Activated CD8-positive, alpha-beta memory T cell treated with anti-CD3 and anti-CD28 coated beads for 24 hours (primary cell): ENCODE measurements at places on chromosomes 16 and 17.
A peak's percentile ranks its signal among the peaks of the same experiment; 100 is the strongest.

DNA sequence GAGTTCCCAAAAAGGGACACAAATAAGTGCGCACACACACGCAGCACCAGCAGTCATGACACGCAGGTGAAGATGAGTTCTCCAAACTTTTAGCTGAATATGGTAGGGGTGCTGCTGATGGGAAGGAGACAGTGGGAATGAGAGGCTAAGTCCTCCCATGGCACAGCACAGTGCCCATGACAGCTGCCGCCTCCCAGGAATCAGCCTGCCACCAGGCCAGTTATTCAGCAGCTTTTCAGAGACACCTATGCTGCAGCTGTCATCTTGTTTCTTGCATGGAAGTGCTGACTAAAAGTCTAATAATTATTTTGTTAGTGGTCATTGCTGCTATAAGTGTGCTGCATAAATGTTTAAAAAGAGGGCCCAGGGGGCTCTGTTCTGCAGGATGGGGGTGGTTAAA, 12.2 kb downstream of the WFIKKN2 start:
- no peak for DNase-seq

DNA sequence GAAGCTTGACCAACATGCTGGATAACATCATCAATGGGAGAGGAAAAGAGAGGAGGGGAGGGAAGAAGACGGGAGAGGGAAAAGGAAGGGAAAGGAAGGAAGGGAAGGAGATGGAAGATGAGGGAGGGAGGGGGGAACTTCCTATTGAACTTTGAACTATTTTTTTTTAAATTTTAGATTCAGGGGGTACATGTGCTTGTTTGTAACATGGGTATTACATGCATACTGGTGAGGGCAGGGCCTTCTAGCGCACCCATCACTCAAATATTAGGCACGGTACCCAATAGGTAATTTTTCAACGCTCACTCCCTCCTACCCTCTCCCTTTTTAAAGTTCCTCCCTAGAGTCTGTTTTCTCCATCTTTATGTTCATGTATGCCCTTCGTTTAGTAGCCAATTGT, 383.2 kb upstream of the XYLT1 start:
- DNase-seq = no peak

DNA sequence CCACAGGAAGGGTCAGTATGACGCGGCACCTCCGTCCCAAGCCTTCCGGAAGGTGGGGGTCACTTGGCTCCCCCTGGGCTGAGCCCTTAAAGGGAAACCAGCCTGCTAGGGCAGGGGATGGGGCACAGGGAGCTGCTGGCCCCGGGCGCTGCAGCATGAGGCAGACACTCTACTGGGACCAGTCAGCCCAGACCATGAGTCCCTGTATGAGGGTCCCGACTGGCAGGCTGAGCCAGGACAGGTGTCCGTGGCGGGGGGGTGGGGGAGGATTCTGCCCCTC, 43.4 kb upstream of the ZC3H18 start:
- no peak for DNase-seq

- no peak for DNase-seq
These were observed 15.6 kb downstream of the QPRT start for GRCh38 chr16:29694384-29695195.

DNA sequence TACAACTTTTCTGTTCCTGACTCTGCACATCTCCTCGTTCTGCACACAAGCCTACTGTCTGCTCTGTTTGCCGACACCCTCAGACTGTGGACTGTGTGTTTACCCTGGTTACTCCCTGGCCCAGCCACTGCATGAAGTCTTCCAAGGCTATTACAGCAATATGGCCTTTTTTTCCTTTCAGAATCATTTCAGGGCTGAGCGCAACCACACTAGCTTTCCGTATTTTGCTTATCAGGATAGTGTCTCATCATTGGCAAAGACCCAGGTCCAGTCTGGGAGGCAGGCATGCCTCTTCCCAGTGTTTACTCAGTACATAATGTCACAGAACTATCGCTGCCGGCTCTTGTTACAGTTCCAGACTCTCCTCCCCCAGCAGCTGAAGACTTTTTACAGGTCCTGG, 10.1 kb downstream of the DNAH9 start:
- no peak for DNase-seq

- no peak for DNase-seq
These were observed 80.9 kb upstream of the CBX4 start for GRCh38 chr17:79919862-79920720.

GRCh38 chr17:55190748-55191147, 74.0 kb upstream of the HLF start:
- DNase-seq = no peak

GRCh38 chr17:19338031-19338990, 24.2 kb downstream of the B9D1 start:
- peak; percentile 78 for DNase-seq

GRCh38 chr16:64217789-64218535, 903.9 kb downstream of the CDH11 start:
- DNase-seq = no peak

- no peak for DNase-seq
These were observed 34.4 kb downstream of the CPD start for GRCh38 chr17:30413109-30413508.

DNA sequence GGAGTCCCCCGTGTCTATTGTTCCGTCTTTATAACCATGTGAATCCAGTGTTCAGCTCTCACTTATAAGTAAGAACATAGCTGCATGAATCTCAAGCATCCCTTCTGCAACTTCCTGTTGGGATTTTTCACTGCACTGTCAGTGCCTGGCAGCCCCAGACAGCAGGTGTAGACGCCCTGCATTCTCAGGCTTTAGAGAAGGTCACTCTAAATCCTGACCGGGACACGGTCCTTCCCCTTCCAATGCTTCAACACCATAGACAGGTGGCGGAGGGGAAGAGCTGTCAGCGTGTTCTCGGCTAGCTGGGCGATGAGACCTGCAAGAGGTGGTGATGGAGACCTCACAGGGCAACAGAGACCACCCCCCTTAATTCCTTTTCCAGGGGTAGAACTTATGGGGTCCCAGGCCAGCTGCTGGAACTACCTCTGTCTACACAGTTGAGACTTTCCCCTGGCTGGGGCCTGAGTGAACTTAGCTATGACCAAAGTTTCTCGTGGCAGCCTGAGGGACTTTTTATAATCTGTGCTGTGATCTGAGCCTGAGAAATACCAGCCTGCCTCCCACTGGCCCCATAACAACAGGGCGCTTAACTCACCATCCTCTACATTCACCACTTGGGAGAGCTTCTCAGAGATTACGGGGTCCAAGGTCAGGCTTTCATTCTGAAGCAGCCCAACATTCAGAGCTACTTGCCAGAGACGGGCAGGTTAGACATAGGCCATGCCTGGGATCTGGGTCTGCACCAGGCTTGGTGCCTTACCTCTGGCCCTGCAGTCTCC, 143.2 kb upstream of the TNRC6C start:
- DNase-seq = no peak

DNA sequence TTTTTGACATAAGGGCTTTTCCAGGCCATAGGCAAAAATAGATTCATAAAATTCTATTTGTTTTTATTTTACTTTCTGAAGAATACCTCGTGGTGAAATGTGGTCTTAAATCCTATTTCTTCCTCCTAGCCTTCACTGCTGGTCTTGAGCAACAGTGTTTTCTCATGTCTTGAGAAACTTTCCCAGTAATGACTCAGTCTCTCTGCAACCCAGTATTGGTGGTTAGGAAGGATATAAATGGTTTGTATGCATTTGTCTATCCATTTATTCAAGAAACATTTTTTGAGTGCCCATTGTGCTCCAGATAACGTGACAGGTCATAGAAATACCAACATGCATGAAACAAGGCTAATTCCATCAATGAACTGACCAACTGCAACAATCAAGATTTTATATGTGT, 213.9 kb downstream of the TMEM114 start:
- DNase-seq = no peak

GRCh38 chr17:76909971-76910760, 42.0 kb downstream of the MGAT5B start:
- DNase-seq = peak; percentile 58

DNA sequence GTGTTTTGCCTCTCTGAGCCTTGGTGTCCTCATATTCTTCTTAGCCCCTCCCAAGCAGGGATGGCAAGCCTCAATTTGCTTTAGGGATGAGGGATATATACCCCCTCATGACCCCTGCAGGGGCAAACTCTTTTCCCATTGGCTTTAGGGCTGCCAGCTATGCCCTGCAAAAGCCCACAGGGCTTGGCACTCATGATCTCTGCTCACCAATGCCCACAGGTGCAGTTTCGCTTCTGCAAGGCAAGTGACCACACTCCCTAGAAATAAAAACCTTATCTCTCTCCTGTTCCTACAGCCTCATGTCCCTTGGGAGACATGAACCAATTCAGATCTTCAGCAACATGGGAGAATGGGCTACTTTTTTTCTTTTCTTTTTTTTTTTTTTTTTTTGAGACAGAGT, 8.8 kb downstream of the BEAN1 start:
- DNase-seq = peak; percentile 32

DNA sequence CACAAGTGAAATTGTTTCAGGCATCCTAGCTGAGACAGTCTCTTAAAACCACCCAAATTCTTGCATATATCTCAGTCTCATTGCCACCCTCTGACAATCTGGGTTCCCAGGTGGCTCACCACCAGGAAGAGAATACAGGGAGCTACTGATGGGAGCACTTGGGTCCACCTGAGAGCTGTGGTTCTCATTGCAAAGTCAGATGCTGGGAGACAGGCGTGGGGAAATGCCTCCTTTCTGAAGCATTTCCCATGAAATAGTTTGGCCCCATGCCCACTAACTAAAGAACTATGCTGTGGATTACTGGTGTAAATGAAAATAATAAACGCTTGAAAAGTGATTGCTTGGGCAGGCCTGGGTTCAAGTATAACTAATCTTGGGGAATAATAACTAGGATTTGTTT, 70.3 kb downstream of the CMC2 start:
- DNase-seq = no peak

DNA sequence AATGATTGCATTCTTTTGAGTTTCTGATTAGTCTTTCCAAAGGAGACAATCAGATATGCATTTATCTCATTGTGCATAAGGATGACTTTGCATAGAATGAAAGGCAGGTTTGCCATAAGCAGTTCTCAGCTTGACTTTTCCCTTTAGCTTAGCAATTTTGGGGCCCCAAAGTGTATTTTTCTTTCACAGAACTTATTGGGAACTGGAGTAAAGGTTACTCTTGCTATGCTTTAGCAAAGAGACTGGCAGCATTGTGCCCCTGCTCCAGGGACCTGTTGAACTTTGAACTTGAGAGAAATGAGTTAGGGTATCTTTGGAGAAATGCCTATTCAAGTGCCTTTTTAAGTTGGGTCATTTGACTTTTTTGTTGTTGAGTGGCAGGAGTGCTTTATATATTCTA, 17.0 kb downstream of the TAT start:
- no peak for DNase-seq

DNA sequence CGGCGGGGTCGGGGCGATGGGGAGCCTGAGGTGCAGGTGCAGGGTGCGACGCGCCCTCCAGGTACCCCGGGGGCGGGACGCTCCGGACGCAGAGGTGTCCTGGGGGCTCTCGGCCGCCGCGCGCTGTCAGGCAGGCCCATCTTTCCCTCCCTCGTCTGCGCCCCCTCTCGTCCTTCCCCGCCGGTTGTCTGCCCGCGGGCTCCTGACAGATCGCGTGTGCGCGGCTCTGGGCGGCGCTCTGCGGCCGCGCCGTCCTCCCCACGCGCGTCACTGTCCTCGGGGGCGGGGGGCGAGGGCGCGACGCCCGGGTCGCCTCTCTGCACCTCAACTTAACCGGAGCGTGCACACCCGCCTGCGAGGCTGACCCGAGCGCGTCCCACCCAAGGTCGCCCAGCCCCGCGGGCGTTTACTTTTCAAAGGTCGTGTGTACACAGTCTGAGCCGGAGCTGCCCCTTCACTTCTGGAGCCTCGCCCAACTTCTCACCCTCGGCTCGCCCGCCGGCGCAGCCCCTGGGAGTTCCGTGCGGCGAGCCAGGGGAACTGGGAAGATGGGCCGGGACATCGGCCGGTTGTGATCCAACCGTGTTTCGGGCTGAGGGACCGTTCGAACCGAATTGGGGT, 512 bp downstream of the AKAP1 start:
- DNase-seq = no peak

DNA sequence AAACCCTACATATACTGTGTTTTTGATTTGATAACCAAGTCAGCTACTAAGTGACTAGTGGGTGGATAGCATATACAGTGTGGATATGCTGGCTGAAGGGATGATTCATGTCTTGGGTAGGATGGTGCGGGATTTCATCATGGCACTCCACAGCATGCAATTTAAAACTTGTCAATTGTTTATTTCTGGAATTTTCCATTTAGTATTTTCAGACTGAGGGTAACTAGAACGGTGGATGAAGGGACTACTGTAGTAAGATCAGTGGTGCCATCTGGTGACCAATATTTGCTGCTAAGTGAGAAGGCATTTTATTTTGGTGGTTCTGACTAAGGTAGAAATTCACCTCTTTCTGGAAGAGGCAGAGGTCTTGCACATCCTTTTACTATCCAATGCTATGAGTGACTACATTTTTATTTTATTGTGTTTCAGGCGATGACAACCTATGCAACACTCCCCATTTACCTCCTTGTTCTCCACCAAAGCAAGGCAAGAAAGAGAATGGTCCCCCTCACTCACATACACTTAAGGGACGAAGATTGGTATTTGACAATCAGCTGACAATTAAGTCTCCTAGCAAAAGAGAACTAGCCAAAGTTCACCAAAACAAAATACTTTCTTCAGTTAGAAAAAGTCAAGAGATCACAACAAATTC, 3.1 kb downstream of the CDC6 start:
- no peak for DNase-seq
